ENCODE measurements at places on chromosomes 5 and 9. TPM values are rescaled to one million over a fixed set of nuclear protein-coding genes. Genes with fewer than 3 reads are reported as not detected.

- DNase-seq, result peak; percentile 29
These were observed 48.9 kb downstream of the DAB2IP start for GRCh38 chr9:121700165-121700831.

DNA sequence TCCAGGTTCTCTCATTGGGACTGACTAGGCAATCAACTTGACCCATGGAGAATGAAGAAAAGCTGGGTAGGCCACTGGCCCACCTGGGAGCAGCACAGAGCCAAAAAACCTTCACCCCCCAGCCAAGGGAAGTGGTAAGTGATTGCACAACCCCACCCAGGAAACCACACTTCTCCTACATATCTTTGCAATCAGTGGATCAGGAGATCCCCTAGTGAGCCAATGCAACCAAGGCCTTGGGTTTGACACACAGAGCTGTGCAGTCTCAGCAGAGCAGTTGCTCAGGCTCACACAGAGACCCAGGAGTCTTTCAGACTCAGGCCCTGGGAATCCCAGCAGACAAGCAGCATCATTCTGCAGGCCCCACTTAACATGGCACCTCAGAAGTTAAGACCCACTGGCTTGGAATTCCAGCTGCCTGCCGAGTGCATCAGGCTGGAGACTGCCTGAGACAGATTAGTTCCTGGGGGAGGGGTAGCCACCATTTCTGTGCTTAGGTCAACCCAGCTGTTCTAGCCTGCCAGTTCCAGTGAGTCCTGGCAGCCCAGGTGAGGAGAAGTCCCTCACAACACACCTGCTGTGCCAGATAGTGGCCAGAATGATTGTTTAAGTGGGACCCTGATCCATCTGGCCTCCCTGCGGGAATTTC, 136.4 kb downstream of the SAXO1 start:
- DNase-seq, result peak; percentile 65

DNA sequence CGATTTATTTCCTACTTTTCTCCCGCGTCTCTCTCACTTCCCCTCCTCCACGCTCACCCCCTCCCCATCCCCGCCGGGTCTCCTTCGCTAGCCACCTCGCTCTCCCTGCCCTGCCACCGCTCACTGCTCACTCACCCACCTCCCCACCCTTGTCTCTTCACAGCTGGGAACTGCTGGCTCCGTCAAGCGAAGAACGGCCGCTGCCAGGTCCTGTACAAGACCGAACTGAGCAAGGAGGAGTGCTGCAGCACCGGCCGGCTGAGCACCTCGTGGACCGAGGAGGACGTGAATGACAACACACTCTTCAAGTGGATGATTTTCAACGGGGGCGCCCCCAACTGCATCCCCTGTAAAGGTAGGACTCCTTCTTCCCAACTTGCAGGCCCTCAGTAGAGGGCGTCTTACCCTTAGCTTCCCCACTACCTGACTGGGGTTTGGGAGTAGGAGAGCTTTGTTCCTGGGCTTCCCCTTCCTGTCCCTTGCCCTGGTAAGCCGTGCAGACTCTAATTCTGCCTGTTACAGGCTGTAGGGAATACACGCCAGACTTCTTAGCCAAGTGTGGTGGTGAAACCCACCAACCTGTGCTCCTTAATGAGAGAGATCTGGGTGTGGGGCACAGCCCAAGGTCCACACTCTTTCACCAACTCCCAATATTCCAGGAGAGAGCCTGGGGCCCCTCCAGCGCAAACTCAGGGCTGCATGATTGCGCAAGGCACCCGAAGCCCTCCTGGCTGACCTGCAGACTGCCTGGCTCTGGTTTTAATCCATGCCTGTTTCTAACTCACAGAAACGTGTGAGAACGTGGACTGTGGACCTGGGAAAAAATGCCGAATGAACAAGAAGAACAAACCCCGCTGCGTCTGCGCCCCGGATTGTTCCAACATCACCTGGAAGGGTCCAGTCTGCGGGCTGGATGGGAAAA, 2.5 kb downstream of the FST start:
- no peak for DNase-seq

DNA sequence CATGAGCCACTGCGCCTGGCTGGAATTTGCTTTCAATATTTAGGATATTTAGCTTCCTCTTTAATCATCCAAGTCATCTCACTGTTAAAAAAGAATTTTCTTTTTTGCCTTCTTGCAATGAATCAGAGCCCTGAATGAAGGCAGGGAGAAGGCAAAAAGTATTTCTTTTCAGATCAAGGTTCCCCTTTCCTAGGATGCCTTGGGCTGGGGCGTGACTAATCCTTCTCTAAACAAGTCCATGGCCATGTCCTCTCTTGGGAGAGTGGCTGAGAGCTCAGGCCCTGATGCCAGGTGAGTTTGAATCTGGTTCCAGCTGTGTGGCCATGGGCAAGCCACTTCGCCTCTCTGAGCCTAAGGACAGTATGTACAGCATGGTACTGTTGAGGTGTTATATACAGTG, 84.8 kb upstream of the NEURL1B start:
- no peak for DNase-seq

GRCh38 chr5:64487283-64487682, 18.5 kb upstream of the RGS7BP start:
- DNase-seq, result no peak

The WDR38 gene
- total RNA-seq, result 0.12 TPM
